ENCODE measurements at places on chromosomes 5 and 9.

DNA sequence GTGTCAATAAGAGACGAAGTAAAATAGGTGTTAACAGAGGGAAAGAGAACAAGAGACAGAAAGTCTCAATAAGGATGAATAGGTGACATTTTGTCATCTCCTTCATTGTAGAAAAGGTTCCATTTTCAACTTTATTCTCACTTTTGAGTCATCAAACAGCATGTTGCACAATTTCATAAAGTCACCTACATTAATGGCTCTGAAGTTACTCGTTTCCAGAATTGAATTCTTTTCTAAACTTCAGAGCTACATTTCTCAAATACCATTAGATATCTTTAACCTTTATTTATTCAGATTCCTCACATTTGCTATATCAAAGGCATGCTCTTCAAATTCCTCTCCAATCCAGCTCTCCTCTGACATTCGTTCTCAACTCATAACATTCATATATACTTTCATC, 13.1 kb downstream of the ADAMTS6 start:
- DNase-seq: no peak

DNA sequence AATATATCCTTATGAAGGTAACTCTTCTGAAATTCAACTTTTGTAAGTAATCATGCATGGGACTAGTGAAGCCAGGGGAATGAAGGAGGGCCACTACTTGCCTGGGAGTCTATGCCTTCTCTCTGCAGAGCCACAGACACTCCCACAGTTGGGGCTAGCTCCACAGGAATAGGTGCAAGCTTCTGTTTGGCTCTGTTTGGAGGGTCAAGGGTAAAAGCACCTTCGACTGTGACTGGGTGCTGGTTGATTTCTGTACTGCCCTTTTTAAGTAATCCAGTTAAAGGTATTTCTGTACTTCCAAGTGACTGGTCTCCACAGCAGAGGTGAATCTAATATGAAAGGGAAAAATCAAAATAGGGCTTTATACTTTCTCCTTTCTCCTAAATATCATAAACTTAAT, 32.2 kb downstream of the CEP120 start:
- no peak for DNase-seq

- DNase-seq: no peak
Observed at GRCh38 chr5:147474140-147474539, 35.7 kb downstream of the DPYSL3 start.

DNA sequence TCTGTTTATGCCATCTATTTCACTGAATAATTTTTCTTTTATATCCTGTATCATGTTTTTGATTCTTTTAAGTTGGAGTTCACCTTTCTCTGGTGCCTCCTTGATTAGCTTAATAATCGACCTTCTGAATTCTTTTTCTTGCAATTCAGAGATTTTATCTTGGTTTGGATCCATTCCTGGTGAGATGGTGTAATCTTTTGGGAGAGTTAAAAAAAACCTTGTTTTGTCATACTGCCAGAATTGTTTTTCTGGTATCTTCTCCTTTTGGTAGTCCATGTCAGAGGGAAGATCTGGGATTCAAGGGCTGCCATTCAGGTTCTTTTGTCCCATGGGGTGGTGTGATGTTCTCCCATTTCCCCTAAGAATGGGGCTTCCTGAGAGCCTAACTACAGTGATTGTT, 800.8 kb upstream of the TYRP1 start:
- DNase-seq: no peak

DNA sequence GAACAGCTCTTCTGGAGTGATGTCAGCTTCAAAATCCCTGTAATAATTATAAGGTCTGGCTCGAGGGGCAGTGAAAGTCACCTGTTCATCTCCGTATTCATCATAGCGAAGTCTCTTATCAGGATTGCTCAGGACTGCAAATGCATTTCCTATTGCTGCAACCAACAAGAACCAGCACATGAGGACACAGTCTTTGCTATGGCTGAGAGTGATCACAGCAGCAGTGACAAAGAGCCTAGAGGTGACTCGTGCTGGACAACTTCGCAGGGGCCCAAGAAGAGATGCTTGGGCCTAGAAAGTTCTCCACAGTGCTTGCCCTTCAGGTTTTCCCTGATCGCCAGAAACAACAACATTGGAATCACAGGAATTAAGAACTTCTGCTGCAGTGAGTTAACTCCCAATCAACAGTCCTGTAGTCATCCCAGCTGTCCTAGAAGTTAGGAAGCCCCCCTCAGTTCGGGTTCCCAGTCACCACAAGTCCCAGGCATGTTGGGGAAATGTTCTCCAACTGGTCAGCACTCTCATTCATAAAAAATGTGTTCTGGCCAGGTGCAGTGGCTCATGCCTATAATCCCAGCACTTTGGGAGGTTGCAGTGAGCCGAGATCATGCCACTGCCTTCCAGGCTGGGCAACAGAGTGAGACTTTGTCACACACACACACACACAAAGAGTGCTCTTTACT, 13.0 kb downstream of the DNAJC18 start:
- no peak for DNase-seq

DNA sequence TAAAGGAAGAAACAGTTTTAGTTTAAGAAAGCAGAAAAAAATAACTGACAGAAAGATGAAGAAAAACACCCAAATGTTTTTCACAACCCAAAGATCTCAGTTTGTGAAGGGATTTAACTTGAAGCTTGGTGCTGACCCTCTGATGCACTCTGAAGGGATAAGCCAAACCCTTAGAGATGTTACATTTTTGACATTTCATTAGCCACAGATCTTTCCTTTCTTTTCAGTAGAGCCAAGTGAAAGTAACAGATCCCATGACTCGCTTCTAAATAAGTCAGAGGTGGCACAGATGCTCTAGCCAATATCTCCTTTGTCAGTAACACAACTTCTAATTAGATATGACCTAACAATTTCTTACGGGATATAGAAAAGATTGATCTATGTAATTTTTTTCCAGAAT, 394.5 kb upstream of the EDIL3 start:
- DNase-seq: no peak

DNA sequence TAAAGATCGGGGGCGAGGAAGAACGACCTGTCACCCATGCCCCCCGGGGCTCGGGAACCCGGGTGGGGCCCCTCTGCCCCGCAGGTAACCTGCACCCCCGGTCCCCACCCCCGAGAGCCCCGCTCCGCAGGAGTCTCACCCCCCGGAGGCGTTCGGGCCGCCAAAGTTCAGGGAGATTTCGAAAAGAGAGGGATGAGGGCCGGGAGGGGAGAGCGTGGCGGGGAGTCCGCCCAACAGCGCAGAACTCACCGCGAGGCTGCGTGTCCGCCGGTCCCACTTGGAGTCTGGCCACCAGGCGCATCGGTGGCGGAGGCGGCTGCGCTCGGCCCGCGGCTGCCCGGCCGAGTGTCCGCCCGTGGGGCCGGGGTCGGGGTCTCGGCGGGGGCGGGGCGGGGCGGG, at the start of gene PHF19:
TSS of gene PHF19 (minus strand) at position 347 of the 399 bp plus-strand sequence. CDS start 2,447 bp downstream, outside the sequence.
- DNase-seq: peak; percentile 41

DNA sequence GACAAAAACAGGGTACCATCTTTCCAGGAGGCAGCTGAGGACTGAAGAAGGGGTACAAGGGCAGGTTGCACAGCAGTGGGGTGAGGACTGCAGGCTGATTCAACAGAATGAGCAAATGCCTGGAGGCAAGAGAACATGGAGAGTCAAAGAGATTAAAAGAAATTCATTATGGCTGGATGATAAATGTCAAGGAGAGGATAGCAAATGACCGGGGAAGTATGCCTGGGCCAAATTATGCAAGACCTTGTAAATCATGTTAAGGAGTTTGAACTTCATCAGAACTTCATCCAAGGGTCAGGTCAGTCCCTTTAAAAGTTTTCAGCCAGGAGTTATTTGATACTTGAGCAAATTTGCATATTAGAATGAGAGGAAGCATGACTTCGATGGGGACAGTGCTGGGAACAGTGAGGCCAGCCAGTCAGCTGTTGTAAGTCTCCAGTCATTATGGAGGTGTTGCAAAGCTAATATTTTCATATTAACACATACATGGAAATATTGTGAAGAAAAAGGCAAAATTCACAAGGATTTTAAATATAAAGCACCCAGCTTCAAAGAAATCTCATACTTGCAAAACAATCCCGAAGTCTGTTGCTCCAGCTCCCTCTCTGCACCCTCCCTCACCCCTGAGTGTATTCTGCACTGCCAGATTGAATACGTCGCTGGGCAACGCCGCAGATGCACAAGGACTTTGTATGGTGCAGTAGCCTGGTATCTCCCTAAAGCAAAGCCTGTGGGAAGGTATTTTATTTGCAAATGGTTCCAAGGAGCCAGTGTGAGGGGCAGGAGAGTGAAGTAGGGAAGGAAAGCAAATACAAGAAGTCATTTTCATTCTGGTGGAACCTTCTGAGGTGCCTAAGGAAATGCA, 509.8 kb upstream of the TLE4 start:
- DNase-seq: no peak

DNA sequence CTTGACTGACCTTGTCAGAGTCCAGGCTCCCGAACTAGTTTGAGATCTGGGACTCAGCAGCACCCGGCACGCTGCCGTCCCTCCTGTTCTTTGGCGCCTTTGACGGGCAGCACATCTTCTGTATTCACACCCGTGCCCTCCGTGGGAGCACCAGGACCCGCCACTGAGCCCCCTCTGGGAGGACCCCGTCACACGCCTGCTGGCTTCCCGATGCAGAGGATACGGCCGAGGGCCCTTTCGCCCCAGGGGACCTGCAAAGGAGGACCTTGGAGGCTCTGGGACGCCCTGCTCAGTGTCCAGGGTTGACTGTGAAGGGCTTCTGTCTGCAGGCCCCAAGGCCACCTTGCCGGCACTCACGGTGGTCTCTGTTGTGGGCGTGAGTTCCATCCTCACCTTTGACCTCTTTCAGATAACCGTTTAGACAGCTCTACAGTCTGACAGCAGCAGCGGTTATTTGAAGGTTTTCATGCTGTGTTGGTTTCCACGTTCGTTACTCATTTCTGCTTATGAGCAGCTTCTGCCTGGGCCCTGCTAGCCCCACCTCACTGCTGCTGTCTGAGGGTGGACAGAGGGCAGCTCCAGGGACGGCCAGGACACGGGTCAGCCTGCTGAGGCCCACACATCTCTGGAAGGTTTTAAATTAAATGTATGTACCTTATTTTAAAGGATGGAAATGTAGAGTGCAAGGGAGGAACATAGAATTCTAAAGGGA, 12.6 kb upstream of the EXOC3 start:
- no peak for DNase-seq

GRCh38 chr5:161966564-161966963, 101.0 kb upstream of the GABRG2 start:
- DNase-seq: no peak

GRCh38 chr9:75880618-75881017, 9.9 kb upstream of the PCSK5 start:
- DNase-seq: no peak

GRCh38 chr5:149930749-149931574, 13.6 kb downstream of the PDE6A start:
- DNase-seq: no peak

DNA sequence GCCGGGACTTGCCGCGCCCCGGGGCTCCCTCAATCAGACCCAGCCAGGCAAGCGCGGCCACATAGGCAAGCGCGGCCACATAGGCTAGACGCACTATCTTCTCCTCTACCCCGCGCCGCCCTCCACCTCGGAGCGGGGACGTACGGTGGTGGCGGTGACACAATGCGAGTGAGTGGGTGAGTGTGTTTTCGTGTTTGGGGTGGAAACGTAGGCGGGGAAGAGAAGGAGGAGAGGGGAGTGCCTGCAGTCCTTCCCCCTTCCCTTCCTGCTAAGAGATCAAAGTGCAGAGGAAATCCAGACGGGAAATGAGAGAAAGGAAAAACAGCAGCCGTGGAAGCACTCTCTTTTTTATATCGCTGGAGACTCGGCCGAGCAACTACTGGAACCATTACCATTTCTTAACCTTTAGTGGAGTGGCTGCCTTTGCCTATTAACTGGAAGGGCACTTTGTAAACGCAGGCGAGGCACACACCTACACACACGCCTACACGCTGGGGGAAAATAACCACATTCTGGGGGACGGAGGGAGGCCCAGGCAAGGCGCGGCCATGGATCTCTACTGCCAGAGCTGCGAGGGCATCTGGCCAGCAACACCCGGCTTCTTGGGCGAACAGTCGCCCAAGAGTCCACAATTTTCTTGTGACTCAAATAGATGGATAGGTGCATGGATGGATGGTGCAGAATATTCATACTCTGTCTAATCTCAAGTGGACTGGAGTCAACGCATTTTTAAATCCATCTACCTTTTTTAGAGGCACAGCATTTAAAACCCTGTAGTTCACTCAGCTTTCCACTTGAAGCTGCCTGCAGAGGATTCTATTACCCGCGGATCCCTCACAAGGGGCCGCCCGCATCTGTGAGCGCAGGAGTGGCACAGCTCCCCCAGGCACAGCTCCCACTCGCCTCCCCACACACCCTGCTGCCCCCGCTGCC, 2.1 kb downstream of the EDIL3 start:
- no peak for DNase-seq

DNA sequence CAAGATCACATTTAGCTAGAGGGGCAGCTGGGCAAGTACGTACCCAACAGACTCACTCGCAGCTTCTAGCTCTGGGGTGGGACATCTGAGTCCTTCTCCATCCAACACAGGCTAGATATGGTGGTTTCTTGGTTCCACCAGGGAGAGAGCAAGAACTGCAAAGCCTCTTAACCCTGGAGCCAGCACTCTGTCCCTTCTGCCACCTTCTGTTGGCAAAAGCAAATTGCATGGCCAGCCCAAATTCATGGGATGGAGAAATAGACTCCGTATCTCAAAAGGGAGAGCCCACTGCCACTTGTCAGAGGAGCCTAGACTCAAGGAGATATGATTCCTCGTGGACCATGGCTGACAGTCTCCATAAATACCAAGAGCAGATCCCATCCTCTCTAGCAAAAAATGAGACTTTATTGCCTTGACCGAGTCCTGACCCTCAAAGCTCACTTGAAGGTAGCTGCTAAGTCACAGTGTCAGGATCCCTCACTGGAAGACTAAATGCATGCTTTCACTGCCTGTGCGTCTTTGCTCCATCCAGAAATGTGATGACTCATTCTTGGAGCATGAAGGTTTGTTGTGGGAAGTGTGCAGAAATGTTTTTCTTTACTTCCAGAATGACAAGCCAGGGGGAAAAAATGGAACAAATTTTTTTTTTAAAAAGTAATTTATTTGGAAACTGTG, 28.8 kb upstream of the ROR2 start:
- DNase-seq: no peak

DNA sequence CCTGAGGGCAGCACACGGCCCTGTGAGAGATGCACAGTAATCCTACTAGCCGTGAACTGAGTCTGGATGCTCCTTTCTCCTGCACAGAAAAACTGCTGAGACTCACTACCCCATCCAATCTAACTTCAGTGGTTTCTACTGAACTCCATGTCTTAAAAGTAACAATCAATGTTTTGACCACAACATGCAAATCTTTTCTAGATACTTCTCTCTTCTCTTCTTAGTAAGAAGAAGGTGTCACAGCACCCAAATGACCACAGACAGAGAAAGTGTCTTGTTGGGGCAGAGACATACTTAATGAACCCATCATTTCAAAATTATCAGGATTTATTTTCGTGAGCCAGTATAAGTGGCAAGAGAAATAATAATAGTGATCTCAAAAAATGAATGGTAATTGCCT, 285.8 kb upstream of the MEF2C start:
- DNase-seq: no peak

All from DMS79 (cell line).